ENCODE measurements at places on chromosomes 5 and 9. TPM values are rescaled to one million over a fixed set of nuclear protein-coding genes. Genes with fewer than 3 reads are reported as not detected.
A peak's percentile ranks its signal among the peaks of the same experiment; 100 is the strongest.

DNA sequence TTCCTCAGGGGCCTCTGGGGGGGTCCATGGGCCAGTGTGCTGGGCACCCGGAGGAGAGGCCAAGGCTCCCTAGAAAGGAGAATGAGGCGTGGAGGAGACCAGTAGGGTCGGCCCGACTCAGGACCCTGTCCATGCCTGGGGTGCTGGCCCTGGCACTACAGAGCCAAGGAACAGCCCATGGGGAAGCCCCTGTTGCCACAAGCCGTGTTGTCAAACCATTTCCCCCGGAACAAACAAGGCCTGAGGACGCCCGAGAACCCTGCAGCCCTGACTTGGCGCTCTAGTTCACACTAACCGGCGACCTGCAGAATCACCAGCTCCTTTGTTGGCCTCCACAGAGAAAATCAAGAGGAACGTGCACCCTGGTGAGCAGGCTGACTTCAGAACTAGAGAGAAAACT lies 41.6 kb upstream of the SLC12A7 start:
- no peak for DNase-seq

GRCh38 chr5:30501065-30501464 lies 692.4 kb upstream of the CDH6 start:
- no peak for DNase-seq

- DNase-seq: no peak
Observed at GRCh38 chr9:80602291-80602690, 1030.5 kb downstream of the TLE4 start.

DNA sequence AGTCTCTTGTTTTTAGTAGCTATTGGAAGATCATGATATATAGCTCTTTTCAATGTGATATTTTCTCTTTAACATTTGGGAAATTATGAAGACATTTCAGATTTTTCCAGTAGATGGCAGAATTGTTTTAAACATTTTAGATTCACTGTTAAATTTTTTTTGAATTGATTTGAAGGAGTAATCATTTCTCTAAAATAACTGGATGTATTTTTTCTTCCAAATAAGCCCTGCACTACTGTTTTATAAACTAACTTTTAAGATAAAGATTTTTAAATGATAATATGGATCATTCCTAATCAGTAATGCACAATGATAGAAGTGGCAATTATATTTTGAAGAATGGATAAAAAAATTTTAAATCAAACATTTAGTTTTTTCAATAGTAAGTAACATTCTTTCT lies 14.2 kb downstream of the NDUFAF2 start:
- DNase-seq: no peak

- no peak for DNase-seq
Observed at GRCh38 chr5:81751836-81752643, 1.1 kb upstream of the SSBP2 start.

- no peak for DNase-seq
Observed at GRCh38 chr9:228929-229695, 14.4 kb downstream of the DOCK8 start.

- peak; percentile 65 for DNase-seq
Observed at GRCh38 chr5:144205141-144205551, 34.5 kb downstream of the KCTD16 start.

GRCh38 chr5:1781726-1782384 lies 17.8 kb downstream of the MRPL36 start:
- DNase-seq: no peak

DNA sequence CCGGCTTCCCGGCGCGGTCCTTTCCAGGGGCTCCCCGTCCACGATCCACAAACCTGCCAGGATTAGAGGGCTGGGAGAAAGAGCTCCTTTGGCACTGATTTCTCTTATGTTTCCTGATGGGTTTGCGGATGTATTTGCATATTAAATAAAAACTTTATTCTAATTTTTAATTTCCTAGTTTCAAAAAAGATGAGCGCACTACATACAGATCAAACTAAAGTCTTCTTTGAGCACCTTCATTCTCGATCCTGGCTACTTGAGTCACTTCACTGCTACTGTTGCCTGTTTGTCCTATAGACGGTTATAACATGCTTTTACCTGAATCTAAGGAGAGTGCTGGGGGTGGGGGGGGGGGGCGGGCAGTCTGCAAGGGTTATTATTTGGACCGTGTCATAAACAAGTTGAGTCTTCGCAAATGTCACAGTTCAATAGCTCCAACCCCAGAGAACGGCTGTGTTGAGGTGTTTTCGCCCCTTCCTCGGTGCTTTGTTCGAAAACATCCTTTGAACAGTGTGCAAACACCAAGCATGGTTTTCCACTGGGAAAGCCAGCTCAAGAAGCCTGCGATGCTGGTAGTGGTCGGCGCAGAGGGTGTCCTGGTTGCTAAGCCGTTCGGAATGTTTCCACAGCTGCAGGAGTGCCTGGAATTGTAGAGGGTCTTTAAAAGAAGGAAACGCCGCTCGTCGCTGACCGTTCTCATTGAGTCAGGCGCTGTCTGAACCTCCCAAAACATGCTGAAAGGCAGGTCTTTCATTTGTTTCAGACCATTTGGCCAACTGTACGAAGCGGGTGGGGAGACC lies 1.1 kb upstream of the STK10 start:
- no peak for DNase-seq

DNA sequence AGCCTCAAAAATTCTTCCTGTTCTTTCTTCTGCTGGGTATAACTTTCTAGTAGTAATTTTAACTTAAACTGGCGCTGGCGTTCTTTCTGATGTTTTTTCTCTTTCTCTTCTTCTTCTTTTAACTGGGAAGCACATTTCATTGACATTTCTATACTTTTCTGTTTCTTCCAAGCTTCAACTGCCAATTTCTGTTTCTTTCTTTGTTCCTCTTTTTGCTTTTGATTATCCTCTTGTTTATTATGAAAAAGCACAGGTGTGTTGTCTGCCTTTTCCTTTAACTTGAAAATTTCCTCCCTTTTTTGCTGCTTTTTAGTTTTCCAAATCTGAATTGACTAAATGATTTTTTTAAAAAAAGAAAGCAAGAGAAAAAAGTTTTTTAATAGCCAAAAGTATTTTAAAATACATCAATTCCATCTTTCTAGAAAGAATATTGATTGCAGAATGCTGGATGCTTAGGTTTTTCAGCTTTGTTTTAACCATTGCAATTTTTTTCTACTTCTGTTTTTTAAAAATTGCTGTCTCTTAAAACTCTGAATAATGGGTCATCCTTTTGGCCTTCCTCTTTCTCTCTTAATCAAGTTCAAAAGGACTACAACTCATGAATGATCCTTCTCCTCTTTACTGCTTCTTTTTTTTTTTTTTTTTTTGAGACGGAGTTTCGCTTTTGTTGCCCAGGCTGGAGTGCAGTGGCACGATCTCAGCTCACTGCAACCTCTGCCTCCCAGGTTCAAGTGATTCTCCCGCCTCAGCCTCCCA lies 8.8 kb upstream of the PGGT1B start:
- no peak for DNase-seq

DNA sequence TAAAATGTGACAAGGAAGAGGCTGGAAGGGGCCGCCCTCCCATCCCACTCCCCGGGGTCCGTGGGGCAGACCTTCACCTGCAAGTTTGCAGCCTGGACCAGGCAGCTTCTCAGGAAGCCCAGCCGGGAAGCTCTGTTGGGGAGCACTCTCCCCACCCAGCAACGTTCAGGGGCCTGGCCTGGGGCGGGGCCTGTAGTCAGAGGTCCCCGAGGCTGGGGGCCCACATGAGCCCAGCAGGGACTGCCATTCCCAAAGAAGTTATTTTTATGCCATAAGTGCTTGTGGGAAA lies 32.7 kb upstream of the NOTCH1 start:
- DNase-seq: no peak

DNA sequence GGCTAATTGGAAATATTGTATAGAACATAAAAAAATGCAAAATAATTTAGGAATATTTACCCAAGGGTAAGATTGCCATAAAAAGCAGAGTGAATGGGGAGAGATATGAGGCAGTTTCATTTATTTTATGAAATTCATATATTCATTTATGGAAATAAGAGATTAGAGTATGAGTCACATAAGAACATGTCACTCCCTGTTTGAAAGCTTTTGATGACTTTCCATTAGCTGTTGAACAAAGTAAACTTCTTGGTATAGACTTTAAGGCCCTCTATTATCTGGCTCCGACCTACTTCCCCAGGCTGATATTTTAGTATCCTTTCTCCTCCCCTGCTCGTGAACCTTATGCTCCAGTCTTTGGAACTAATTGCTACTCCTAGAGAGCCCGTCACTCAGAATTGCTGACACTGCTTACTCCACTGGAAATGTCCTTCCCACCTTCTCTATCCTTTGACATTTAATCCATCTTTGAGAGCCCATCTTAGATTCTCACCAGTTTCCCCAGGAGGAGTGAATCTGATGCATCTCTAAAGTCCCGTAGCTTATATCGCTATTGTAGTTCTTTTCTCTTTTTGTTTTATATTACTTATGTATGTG lies 8.9 kb upstream of the ACTBL2 start:
- no peak for DNase-seq

- DNase-seq: no peak
Observed at GRCh38 chr5:11514705-11515432, 389.4 kb downstream of the CTNND2 start.

GRCh38 chr5:180474569-180474968 lies 19.6 kb upstream of the CNOT6 start:
- DNase-seq: no peak

- no peak for DNase-seq
Observed at GRCh38 chr5:142806841-142807267, 36.7 kb downstream of the ARHGAP26 start.

DNA sequence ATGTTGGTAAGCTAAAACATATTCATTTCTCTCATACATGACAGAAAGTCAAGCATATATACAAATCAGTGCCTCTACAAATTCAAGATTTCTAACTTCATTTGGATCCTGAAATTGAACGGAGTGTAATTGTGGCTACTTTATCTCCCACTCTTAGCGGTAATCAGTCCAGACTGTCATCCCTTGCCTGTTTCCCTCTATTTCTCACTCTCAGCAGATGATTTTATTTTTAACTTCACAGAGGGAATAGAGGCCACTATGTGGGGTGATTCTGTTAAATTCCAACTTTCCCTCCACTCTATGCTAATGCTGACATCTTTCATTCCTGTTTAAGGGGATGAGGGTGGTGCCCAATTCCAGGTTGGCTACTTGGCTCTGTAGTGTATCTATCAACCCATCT lies 153.8 kb upstream of the KCNN2 start:
- DNase-seq: no peak

DNA sequence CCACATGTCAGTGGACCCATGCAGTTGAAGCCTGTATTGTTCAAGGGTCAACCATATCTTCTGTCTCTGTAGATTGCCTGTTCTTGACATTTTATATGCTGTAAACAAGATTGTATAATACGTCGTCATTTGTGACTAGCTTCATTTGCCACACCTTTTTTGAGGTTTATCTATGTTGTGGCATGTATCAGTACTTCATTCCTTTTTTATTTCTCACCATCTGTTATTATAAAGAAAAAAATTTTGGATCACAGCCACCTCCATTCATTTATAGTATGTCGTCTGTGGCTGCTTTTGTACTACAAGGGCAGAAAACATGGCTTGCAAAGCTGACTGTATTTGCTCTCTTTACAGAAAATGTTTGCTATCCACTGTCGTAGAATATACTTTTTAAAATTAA lies 72.4 kb downstream of the TEK start:
- DNase-seq: no peak

- DNase-seq: no peak
Observed at GRCh38 chr5:13606051-13606450, 338.4 kb downstream of the DNAH5 start.

ADAMTS19 gene
- 45.1 TPM for total RNA-seq

G3BP1 gene
- 129 TPM for total RNA-seq

DNA sequence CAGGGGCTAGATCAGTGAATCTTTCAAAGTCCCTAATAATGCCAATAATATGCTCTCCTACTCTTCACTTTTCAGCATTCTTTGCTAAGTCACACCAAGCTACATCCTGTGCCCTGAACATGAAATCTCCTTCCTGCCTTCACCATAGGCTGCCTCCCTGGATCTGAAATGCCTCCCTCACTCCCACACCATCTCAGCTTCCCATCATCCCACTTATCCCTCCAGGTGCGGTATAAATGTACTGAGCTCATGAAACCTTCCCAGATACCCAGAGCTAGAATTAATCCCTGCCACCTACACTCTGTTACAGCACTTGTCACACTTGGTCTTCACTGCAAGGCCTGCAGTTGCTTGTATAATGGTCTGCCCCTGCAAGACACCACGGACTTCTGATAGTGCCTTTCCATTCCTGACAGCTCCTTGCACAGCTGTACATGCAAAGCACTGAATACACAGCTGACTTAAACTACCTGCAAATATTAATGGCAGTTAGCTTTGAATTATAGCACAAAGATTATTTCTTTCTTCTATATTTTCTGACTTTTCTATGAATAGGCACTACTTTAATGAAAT lies 250.4 kb downstream of the EBF1 start:
- no peak for DNase-seq

ANKRD34B gene
- not detected for total RNA-seq

GRCh38 chr9:130498298-130498917 lies 53.6 kb downstream of the ASS1 start:
- DNase-seq: no peak

DNA sequence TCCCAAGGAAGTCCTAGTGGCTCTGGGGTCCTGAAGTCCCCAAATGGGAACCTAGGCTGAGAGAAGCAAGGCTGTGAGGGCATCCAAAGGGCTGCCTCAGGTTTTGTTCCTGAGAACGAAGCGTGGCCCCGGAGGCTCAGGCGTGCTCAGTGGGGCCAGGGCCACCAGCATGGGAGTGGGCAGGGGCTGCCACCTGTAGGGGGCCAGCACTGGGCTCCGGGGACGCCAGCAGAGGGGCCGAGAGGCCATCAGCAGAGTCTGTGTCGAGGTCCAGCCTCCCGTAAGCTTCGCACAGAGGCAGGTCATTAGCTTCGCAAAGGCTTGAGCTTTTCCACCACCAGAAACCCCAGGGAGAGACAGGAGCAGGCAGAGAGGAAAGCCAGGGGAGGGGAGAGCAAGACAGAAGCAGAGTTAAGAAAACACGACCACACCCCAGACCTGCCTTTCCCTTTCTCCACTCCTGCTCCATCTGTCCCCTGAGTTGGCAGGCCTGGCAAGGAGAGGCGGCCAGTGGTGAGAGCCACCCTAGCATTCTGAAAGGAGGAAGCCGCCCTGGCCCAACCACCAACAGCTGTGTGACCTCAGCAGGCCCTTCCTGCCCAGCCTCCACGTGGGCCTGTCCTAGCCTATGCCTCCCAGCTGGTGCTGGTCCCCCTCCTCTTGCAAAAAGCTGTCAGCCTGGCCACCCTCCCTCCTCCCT lies 5.5 kb upstream of the SURF6 start:
- no peak for DNase-seq

DNA sequence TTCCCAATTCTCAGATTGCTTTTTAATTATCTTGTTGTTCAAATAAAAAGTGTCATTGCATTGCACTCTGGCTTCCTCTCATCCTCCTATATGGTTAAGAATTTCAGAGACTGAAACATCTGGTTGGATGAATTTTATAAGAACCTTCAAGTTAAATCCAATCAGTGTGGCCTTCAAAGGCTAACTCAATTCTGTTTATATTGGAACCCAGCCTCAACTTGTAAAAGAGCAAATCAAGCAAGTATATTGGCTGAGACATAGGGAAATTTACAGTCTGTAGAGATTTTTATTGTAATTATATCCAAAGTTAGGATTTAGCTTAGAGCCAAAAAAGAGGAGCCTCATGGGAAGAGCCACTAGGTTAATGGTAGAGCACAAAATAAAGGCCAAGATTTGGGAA lies 159.9 kb upstream of the FER start:
- DNase-seq: no peak

TTC23L gene
- 0.06 TPM for total RNA-seq

GRCh38 chr9:110213413-110214044 lies 5.6 kb upstream of the C9orf152 start:
- no peak for DNase-seq

GRCh38 chr5:60161340-60161934 lies 267.9 kb upstream of the PDE4D start:
- peak; percentile 49 for DNase-seq
